Stimulated activated CD8-positive, alpha-beta memory T cell treated with anti-CD3 and anti-CD28 coated beads, Interleukin-15, amount 100 ng/mL, for 48 hours (primary cell): ENCODE measurements at places on chromosomes 7 and 10.
A peak's percentile ranks its signal among the peaks of the same experiment; 100 is the strongest.

- DNase-seq = no peak
Observed at GRCh38 chr10:25046641-25047040, 30.2 kb downstream of the THNSL1 start.

GRCh38 chr10:97928897-97929296 is 79.3 kb downstream of the GOLGA7B start:
- no peak for DNase-seq

GRCh38 chr10:102741726-102742237 is 2.0 kb upstream of the WBP1L start:
- DNase-seq = no peak

DNA sequence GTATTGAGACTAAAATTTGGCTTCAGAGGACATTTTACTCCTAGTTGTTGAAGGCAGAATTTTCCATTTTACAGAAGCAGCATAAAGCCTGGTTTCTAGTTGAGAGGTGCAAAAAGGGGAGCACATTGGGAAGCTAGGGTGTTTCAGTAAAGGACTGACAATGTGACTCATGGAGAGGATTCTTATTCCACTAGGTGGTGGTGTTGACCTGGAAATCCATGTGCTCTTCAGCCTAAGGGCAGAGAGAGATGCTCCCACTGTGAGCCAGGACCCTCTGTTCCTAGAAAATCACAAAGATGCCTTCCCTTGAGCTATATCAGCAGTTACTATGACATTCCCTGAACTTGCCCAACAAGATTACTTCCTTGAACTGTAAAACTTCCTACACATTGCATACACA is 687.8 kb downstream of the IPMK start:
- DNase-seq = no peak

DNA sequence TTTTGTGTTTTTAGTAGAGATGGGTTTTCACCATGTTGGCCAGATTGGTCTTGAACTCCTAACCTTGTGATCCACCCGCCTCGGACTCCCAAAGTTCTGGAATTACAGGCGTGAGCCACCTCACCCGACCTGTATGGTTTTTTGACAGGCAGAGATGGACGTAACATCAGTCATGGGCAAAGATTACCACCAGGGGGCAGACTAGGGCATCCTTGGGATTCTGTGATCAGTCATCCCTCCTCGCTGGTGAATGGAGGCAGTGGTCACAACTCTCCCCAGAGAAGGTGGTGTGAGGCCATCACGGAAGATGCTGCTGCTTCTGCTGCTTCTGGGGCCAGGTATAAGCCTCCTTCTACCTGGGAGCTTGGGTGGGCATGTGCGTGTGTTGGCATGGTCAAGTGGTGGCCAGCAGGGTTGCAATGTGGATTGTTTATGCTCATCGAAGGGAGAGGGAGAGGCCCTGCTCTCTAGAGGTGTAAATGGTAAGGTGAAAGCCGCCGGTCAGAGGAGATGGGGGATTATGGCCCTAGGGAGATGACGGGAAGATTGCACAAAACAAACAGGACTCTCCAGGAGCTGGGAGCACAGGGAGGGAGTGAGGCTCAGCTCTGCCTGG is 122.7 kb upstream of the PRSS1 start:
- DNase-seq = peak; percentile 33

DNA sequence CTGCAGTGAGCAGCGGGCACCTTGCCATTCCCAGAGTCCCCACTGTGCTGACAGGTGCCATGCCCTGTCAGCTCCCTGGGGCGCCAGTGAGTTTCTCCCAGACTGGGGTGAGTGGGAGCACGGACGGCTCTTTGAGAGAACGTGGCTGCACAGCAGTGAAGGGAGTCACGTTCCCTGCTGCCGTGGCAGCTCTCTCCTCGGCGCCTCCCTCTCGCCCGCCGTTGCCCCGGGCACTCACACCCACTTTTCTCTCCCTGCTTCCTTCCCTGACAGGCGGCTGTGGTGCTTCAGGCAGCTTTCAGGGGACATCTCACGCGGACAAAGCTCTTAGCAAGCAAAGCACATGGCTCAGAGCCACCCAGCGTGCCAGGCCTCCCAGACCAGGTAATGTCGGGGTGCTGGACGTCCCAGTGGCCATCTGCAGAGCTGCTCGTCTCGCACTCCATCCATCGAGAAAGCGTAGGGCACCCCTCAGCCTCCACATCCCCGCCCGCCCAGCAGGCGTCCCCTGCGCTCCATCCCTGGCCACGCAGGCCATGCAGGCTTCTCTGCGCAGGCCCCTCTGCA is 27.1 kb upstream of the TTYH3 start:
- DNase-seq = no peak

DNA sequence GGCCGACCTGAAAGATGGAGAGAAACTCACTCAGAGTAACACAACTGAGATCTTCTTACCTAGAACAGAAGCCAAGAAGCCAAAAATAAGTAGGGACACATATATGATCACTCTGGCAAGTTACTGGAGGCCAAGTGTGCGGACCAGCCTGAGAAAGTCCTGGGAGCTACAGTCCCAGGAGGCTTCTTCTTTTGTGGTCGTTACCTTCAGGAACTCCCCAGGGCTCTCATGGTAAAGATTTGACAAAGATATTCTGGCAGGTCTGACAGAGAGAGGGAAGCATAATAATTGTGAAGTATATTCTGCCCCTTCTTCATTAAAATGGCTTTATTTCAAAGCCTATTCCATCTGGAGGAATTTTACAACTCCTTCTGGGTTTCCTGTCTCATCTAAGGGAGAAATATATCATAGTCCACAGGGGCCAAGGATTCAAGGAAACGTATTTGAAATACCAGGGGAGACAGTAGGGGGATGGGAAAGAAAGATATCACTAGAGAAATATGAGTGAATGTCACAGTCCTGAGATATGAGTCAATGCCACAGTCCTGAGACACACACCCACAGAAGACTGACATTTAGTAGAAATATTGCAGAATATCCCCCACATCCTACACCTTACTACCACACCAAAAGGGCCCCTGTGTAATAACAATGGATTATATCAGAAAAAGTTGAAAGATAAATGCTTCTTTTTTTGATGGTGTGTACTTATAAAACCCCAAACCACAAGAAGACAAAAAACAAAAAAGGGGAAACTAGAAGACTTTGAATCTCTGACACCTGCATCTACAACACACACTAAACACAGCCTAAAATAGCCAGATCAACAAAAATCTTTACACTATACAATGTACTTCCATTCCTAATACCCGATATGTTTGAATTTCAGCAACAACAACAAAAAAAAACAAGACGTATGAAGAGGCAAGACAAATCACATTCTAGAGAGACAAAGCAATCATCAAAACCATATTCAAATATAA is 594.2 kb upstream of the NRG3 start:
- DNase-seq = no peak

GRCh38 chr10:36118314-36118713 is 476.2 kb upstream of the FZD8 start:
- DNase-seq = no peak

- DNase-seq = no peak
Observed at GRCh38 chr10:7501157-7501556, 90.3 kb upstream of the SFMBT2 start.

DNA sequence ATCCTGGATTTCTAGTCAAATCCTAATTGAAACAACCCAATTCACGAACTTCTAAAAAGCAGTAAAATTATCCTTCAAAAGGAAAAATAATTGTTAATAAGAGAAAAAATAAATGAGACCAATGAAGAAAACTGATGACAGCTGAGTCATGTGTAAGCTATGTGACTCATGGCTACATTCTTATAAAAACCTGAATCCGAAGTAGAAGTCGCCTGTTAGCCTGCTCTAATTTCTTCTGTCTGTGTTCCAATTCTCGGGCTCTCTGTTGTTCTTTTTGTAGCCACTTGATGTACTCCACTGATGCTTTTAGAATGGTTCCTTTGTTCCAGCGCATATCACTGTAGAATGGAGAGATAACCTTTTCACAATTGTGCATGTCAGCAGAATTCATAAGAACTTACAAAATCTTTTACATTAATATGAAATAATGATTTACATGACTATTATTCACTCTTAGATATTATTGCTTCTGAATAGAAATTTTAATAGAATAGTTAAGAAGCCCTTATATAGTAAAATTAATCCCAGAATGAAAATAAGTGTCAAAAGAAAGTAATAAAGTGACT is 88.8 kb downstream of the TFEC start:
- no peak for DNase-seq

DNA sequence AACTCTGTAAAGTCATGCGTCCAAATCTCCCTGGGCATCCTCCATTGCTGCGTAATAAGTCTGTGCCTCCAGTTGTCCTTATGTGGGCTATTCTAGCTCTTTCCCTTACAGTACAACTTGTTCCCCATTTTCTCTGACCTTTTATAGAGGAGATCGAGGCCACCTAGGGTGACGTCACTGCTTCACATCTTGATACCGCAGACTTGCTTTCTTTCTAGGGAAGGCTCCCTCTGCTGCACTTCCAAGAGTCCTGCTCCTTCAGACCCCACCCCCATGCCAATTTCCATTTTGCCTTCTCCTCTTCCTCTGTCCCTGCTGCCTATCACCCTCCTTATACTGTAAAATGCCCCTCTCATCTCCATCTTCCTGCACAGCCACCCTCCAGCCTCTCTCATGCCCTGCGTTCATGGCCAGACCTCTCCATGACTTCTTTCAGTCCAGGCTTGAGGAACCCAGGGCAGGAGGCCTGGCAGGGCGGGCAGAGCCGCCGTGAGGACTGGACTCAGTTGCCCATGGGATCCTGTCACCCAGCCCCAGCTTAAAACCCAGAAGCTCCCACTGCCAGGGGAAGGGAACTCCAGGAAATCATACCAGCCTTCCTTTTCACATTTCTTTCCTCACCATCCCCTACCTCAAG is 57.5 kb downstream of the CAMK1D start:
- DNase-seq = no peak

- DNase-seq = no peak
Observed at GRCh38 chr10:50421026-50421719, 169.9 kb upstream of the ASAH2 start.

GRCh38 chr10:70603449-70603801 is 884 bp upstream of the PRF1 start:
- DNase-seq = peak; percentile 75

DNA sequence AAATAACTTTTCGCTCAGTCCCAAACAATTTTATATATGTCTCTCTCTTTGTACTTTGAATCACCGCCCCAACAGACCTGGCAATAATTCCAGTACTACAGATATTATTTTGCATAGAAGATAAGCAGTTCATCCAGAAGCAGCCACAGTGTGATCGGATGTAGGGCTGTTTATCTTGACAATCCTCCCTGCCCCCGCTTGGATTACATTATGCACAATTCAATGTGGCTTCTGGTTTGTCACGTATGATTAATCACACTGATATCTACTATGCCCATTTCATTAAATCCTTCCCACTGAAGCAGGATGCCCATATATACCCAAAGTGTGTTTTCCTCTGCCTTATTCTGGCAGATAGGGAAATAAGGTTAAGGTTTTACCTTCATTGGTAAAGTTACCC is 115.2 kb downstream of the PDE1C start:
- no peak for DNase-seq

- DNase-seq = no peak
Observed at GRCh38 chr7:93156884-93157283, 8.7 kb upstream of the SAMD9L start.

DNA sequence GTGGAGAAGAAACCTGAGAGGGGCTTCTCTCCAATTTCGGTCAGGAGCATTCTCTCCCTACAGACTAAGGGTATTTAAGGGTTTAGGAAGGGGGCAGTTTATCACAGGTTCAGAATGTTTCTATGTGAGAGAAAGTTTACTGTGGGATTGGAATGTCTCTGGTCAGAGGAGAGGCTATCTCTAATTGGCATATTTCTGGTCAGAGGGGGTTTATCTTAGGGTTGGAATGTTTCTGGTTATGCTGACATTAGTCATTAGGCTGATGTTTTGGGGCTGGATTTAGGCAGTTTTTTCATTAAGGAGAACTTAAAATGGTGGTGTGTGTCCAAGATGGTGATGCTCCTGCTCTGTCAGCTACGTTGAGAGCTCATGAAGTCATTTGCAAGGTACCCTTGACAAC is 758.0 kb downstream of the TYW1 start:
- DNase-seq = no peak

DNA sequence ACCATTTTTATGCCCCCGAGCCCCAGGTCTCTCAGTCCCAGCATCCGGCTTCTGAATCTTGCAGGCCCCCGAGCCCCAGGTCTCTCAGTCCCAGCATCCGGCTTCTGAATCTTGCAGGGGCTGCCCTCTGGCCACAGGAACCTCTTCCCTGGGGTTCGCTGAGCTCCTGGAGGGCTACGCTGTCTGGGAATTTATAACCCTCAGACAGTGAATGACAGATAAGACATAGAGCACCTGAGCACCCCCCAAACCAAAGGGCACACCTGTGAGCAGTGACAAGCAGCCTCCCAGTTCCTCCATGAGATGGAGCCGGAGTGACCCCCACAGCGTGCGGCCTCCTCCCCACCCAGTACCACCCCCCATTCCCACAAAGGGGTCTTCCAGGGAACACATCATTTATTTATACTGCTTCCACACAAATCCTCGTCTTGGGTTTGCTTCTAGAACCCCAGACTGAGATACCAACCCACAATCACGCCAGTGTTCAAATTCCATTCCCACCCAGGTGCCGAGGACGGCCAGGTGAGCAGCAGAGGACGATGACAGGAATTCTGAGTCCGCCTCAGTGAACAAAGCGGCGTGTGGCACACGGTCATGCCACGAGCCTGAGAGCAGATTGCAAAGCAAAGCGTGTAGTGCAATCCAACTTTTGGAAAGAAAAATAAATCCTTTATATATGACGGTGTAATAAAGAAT is 57.7 kb upstream of the FAM20C start:
- DNase-seq = no peak

DNA sequence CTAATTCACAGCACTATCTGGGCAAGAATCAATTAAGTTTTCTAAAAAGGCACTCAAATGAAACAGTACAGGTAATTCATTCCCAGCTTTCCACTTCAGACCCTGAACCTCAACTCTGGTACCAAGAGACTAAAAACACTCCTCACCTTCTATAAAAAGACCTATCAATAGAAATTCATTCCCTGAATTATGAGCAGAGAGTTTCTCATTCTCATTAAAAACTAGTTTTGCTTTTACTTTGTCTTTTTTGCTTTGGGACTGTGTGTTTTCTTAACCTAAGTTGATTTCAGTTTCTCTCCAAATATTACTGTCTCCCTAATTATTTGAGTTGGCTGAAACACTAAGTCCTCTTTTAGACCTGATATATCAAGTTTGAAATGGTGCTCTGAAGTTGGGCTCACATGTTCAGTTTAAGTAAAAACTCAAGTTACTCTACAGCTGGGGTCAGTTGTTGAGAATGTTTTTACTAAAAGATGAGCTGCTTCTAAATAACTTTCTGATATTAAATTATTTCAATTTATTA is 189.5 kb downstream of the JAZF1 start:
- DNase-seq = no peak

- no peak for DNase-seq
Observed at GRCh38 chr7:151736403-151736909, 140.5 kb downstream of the PRKAG2 start.

DNA sequence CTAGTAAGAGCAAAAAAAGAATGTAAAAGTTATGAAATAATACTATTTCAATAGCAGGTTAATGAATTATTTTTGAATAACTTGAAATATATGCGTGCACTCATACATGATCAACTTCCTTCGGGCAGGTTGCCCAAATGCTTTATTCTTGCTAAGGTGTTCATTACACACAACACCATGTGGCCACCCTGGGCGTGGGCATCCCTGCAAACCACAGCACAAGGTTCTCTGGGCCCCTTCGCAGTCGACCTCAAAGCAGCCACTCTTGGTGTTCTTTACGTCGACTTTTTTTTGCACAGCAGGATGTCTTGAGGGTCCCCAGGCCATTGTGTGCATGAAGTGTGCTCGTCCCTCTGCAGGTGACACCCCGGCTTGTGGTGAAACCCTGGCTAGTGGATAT is 300.7 kb upstream of the PITRM1 start:
- DNase-seq = no peak
